Activated CD4-positive, alpha-beta T cell treated with anti-CD3 and anti-CD28 coated beads for 1 hour (primary cell): ENCODE measurements at places on chromosomes 12 and 14.

GRCh38 chr14:105933238-105933637 is 406.9 kb downstream of the TMEM121 start:
- DNase-seq = no peak

- no peak for DNase-seq
These were observed 75.0 kb downstream of the DIP2B start for GRCh38 chr12:50579757-50580267.

DNA sequence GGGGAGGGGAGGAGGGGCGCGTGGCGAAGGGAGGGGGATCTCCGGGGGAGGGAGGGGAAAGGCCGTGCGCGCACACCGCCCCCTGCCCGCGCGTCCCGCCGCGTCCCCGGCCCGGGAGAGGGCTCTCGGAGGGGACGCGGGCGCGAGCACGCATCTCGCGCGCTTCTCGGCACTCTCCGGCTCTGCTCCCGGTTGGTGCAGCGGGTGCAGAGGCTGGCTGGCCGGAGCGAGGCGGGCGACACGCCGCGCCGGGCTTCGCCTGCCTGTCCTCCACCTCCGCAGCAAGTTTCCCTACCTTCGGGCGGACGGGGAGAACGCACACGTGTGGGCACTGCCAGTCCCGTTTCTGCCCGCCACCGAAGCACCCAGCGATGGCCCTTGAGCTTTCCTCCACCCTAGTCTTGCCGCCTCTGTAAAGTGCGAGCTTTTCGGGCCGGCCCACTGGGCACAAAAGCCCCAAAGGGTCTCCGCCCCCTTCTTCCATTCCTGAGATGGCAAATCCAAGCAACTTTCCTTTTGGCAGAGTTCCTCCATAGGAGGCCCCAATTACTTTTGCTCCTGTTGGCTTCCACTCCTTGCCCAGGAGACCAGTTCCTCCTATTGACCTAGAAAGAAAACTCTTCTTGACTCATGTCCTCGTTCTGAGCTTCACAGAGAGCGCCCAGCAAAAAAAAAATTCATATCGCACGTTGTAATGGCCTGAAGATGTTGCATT is 363 bp upstream of the CSAD start:
- DNase-seq = peak; percentile 68

DNA sequence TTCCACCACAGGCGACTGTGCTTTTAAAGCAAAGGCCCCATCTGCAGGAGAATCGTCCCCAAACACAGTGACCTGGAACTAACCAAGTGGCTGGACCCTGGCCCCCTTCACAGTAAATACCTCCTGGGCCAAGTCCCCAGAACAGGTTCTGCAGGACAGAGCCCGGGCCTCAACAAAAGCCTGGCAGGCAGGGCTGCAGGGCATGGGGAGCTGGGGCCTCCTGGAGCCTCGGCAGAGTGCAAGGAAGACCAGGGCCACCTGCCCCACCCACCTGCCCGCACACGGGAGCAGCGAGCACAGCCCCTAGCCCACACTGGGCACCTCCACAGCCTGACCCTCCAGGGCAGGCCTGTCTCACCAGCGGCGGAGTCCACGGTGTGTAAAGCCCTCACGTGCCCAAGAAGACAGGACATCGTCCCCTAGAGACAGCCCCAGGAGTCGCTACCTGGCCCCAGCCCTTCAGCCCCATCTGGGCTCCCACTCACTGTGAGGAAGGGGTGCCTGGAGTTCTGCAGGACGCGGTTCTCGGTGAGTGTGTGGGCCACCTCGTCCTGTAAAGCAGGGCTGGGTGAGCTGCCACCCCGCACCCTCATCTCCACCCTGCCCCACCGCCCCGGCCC is 21.0 kb downstream of the AKT1 start:
- no peak for DNase-seq

- no peak for DNase-seq
These were observed 1.9 kb downstream of the CACNA2D4 start for GRCh38 chr12:1916371-1917171.

DNA sequence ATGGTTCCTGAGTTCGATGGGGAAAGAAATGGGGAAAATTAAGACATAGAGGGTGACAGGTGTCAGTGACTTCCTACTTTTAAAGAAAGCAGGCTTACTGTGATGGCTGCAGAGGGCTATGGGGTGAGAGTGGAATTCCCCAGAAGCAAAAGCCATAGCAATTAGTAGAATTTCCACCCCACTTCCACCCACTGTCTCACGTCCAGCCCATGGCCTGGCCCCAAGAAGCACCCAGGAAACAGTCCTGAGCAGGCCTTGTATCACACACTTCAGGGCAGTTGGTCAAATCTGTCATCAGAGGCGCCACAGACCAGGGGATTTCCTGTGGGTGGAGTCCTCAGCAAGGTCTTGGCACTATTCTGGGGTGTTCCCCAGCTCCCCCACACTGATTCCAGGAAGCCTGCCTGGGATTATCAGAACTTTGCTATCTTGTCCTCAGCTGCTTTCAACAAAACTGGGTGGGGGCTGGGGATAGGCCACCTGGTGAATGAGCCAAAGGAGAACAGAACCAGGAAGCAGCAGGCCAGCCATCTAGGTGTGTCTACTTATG is 120.1 kb upstream of the CCND2 start:
- no peak for DNase-seq

GRCh38 chr12:87603727-87604126 is 425.5 kb downstream of the C12orf50 start:
- no peak for DNase-seq

GRCh38 chr12:27841392-27841882 is 61.4 kb upstream of the MANSC4 start:
- no peak for DNase-seq

DNA sequence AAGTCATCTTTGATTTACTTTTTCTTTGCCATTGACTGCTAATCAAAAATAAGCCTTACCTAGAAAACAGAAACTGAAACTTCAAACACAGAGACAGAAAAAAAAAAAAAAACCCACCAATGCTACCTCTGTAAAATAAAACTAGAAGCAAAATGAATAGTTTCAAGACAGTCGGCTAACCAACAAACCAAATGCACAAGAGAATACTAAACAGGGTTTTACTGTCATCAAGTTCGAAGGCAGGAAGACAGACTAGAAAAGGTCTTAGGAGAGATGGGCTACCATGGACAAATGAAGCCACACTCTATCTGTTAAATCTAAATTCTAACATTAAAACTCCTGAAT is 59.5 kb downstream of the SEL1L start:
- no peak for DNase-seq

DNA sequence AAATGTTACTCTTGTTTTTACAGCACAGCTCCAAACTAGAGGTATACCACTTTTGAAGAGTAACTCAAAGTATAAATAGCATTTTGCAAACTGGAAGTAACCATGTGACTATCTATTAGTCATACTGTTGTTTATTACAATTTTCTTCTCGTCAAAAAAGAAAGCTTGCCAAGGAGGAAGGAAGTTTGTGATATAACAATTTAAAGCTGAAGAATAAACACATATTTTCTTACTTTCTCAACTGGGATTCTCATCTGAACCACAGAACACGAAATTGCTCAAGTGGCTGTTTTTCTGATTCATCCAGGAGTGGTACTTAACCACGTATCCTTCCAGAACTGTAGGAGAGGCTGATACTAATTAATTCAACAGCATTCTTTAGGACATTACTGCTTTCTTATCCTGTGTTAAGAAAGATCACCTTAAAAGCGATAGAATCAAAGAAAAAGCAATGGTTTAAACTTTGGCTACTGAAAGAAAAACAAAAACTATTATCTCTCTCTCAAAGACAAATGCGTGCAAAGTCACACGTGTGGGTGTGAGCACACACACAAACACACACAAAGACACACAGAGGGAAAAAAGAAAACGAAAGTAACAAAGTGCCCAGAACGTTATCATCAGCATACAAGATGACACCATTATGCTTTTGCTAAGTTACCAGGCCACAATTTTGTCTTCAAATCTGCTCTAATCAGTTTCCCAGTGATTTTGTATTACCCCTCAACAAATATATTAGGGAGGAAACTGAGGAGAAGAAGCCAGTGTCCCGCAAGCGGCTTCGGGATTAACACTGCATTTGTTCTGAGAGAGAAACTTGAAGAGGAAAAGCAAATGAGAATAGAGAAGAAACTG is at the start of gene CLEC2B:
Gene CLEC2B, minus strand, starts transcription at position 48 of the 855 bp plus-strand sequence.
- DNase-seq = no peak

DNA sequence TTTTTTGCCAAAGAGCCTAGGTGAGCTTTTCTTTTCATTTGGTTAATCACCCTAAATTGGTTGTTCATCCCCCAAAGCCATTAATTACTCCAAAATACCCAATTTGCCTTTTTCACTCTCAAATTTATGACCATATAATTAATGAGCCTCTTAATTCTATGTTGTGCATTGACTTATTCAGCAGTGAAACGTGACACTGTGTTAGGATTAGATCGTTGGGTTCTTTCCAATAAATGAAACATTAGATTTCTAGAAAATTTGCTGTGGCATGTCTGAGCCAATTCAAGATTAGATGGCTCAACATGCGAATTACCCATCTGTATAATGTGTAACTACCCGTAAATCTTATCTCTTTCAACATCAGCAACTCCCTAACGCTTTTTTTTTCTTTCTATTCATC is 273.4 kb downstream of the BMP4 start:
- no peak for DNase-seq

DNA sequence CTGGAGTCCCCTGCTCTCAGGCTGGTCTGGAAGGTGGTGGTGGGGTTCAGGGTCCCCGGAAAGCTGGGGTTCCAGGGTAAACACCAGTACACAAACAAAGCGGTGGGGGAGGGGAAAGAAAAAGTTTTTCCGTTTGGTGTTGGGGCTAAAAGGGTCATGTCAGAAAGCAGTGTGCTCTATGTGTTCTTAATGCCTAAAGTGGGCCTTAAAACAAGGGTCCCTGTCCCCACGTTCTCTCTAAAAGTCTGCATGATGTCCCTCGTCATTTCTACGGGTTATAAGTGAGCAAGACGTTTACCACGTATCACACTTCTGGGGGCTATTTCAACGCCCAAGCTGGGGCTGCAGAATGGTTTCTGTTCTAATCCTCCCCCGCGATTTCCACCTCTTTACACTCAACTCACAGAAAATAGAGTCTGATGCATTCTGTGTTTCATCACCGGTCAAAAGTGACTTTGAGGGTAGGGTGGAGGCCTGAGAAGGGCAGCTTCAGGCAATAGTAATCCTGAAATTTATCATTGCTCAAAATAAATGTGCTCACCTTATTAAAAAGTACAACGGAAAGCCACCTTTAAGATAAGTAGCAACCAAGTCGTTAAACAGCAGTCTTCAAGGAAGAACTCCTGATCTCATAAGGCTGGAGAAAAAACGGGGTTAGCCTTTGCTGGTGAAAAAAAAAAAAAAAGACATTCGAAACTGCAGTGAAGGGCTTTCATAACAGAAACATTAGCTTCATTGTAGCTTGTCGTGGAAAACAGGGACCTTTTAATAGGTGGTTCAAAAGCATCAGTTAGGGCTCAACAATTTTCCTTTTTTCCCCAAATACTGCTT is 63.9 kb upstream of the PTGR2 start:
- no peak for DNase-seq

GRCh38 chr12:101845137-101845711 is 14.5 kb upstream of the GNPTAB start:
- DNase-seq = no peak

DNA sequence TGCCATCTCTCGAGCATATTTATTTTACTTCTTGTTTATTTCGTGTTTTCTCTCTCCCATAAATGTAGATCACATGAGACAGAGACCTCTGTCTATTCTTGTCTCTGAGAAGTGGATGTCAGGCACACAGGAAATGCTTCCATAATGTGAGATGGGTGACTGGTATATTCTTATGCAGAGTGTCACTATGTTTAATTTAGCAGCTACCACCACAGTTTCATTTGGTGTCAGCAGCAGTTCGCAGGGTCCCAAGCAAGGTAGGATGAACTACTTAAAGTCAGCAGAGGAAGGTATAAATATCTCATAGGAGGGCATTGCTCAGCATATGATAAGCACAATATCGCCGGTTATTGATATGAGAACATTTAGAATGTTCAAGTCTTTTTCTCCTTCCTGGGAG is 180.9 kb upstream of the CNTN1 start:
- DNase-seq = no peak

DNA sequence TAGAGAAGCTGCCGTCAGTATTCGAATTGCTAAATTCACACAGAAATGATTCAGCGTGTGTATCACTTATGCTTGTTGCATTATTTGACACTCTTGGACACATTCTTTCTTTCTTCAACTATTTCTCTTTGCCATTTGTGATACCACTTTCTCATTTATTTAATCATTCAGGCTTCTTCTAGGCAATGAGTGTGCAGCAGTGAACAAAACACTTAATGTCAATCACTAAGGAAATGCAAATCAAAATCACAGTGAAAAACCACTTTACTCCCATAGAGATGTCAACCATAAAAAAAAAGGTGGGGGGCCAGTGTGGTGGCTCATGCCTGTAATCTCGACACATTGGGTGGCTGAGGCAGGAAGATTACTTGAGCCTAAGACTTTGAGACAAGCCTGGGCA is 214.6 kb downstream of the FLRT2 start:
- no peak for DNase-seq

DNA sequence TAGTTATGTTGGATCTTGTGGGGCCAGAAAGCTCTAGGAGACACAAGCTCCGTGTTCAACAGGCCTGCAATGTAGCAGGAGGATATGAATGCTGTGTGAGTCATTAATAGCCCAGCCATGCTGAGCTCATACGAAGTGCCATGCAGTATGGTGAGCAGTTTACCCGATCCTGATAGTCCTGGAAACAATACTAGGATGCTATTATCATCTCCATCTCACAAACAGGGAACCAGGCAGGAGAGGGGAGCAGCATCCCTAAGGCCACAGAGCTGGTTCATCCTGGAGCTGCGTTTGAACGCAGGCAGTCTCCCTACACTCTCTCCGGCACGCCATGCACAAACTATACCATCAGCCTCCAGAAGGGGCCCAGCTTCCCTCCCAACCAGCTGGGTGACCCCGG is 20.5 kb downstream of the TTC7B start:
- no peak for DNase-seq

DNA sequence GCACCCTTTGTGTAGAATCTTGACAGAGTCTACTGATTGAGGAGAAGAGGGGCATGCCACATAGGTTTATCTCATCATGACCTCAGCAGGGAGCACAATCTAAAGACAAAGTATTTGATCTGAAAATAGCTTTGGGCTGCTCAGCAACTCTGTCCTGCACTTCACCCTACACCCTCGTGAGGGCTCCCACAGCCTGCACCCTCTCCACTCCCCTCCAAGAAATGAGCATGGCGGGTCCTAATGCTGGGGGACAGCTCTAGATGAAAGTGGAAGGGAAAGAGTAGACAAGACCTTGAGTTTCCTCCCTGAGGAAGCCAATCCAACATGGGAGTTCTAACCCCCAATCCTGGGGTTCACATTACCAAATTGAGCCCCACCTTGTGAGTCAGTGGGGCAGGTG is 10.7 kb upstream of the KRT5 start:
- no peak for DNase-seq

GRCh38 chr14:34238610-34239009 is 223.4 kb downstream of the SPTSSA start:
- DNase-seq = no peak
